Activated CD4-positive, alpha-beta T cell treated with anti-CD3 and anti-CD28 coated beads, Interleukin-2, Interleukin-4, amounts not matched to agents 100 ng/mL and 50 ng/mL, durations not matched to agents 16 hours and 8 hours (primary cell): ENCODE measurements at places on chromosomes 3 and 15.

GRCh38 chr3:114456742-114457141, 162.9 kb downstream of the TIGIT start:
- DNase-seq = no peak

- DNase-seq = no peak
Observed at GRCh38 chr3:104887069-104887468, 479.6 kb upstream of the ALCAM start.

DNA sequence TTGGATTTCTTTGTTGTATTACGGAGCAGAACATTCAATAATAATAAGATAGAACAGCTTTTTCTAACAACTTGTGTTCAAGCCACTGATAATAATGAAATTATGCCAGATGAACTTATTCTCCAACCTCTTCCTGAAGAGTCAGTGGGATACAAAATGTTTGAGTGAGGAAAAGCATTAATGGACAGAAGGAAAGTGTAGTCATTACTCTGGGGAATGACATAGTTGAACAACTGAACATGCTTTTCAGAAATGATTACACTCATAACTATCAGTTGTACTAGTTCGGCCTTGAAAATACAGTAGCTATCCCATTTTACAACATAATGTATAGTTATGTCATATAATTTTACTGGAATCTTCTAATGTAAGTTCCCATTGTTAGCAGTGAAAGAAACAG, 55.9 kb downstream of the ALCAM start:
- no peak for DNase-seq

GRCh38 chr3:107496855-107497254, 25.9 kb upstream of the BBX start:
- DNase-seq = no peak

DNA sequence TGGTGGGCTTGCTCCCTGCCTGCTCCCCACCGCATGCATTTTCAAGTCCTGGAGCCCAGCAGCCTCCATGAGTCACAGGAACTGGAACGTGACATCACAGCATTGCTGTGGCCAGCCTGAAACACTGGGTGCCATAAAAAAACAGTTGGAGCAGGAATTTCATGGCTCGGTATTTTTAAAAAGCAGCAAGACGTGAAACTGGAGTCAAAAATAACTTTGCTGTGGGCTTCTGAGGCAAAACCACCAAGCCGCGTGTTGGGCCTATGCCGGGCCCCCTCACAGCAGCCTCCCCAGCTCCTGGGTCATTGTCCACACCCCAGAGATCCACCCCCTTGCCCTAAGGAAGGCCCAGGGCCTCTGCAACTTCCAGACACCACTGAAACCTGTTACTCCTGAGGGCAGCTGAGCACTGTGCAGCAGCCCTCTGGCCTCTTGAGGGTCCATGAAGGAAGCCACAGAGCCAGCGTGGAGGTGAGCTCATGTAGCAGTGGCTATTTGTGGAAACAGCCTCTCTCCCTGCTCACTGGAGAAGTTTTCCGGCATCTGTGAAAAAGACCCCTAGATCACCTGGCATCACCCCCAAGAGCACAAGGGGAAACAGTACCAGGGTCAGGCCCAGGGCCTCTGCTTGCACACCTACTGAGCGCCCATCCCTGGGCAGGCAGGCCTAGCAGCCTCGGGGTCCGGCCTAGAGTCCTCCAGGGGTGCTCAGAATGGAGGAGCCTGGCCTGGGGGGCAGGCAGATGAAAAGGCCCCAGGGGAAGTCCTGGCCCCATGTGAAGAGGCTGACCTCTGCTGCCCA, 34.0 kb upstream of the DUSP7 start:
- no peak for DNase-seq

DNA sequence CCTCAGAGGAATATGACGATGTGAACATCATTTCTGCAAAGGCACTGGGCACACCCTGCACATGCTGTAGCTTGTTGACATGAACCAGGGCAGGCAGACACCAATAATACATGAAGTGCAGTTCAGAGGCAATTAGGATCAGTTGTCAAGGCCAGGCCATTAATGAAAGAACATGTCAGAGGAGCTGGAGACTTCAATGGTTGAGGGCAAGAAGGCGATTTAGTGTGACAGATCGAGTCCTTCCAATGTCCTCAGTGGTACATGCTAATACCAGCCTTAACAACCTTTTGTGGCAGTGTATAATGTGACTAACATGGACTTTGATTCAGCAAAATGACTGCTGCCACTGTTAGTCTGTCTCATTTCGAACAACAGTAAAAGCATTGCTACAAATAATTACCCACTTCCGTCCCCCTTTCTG, 205.2 kb upstream of the NANOGP8 start:
- DNase-seq = no peak

- DNase-seq = no peak
Observed at GRCh38 chr3:185153171-185153771, 411 bp upstream of the C3orf70 start.

- peak; percentile 68 for DNase-seq
Observed at GRCh38 chr3:50194128-50194902, 2.9 kb downstream of the GNAT1 start.

- no peak for DNase-seq
Observed at GRCh38 chr3:186984064-186984463, 53.7 kb downstream of the ST6GAL1 start.

- DNase-seq = no peak
Observed at GRCh38 chr3:127699416-127700300, 26.9 kb downstream of the ABTB1 start.

- DNase-seq = no peak
Observed at GRCh38 chr15:29969562-29970401, 113.0 kb upstream of the GOLGA8J start.

GRCh38 chr3:187746442-187747281, 1.4 kb upstream of the BCL6 start:
- DNase-seq = peak; percentile 34

DNA sequence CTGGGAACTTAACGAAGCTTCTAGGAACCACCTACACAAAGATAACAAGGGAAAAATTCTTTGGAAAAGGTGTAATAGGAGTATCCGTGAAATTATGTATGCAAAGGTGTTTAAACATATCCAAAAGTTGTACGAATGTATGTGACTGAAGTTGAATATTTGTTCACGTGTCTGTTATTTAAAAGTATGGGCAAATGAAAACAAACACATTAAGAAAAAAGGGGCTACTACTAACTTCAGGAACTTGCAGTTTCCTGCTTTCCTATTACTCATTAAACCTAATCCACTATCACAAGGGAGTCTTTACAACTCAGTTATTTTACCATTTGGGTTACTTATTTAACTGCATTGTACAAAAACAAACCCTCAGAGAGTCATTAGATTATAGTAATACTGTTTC, 33.9 kb upstream of the GRAMD1C start:
- DNase-seq = no peak

GRCh38 chr3:183202004-183202722, 39.6 kb upstream of the LAMP3 start:
- DNase-seq = peak; percentile 36

- DNase-seq = no peak
Observed at GRCh38 chr3:12439161-12439940, 44.9 kb upstream of the TSEN2 start.

DNA sequence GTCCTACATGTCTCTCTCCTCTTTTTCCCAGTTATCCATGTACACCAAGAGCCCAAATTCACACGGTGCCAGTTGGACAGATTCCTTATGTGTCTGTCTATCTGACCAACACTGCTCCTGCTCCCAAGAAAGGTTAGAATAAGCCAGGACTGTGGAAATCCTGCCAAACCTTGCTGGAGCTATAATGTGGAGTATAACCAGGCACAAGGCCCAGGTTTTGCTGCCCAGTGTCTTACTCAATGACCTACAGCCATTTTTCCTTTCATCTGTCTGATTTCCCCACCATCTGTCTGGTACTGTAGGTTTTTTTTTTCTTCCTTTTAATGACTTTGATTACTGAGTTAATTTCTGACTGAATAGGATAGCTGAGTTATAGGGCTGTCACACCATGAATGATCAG, 26.5 kb upstream of the MINDY4B start:
- DNase-seq = no peak

GRCh38 chr15:90979582-90979981, 14.8 kb downstream of the PRC1 start:
- DNase-seq = no peak

- DNase-seq = no peak
Observed at GRCh38 chr3:13877911-13878280, 2.0 kb downstream of the WNT7A start.

GRCh38 chr3:189779166-189779565, 148.0 kb downstream of the TP63 start:
- DNase-seq = no peak

- DNase-seq = no peak
Observed at GRCh38 chr3:123571264-123571972, 13.4 kb downstream of the HACD2 start.

DNA sequence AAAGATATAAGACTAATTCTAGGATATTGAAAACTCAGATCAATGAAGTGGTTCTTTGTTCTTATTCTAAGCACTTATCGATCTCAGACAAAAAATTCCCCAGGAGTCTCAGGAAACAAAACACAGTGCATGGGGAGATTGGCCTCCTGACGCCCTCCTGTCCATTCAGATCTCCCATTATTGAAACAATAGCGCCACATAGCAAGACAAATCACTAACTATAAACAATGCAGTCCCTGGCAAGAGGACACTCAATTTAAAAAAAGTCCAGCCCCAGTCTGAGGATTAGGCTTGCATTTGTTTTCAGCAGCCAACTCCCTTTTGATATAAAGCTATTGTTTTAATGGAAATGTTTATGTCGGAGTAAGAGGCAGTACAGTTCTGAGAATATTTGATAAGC, 528.2 kb downstream of the GABRG3 start:
- DNase-seq = no peak

DNA sequence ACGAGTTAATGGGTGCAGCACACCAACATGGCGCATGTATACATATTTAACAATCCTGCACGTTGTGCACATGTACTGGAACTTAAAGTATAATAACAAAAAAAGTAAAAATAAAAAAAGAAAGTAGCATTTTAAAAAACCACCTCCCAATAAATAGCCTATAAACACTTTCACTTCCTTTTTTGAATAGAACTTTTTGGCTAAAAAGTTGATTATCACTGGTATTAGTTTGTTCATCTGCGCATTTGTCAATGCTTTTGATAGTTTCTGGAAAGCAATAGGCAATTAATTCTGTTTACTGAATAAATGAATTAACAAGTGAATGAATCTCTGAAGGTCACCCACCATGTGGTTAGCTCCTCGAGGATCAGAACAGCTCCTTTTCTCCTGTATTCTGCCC, 179.9 kb downstream of the SLC9A9 start:
- DNase-seq = no peak
